MCF 10A (cell line): ENCODE measurements at places on chromosomes 4 and X.

- no peak for DNase-seq
These were observed 44.9 kb upstream of the PRSS48 start for GRCh38 chr4:151231915-151232595.

DNA sequence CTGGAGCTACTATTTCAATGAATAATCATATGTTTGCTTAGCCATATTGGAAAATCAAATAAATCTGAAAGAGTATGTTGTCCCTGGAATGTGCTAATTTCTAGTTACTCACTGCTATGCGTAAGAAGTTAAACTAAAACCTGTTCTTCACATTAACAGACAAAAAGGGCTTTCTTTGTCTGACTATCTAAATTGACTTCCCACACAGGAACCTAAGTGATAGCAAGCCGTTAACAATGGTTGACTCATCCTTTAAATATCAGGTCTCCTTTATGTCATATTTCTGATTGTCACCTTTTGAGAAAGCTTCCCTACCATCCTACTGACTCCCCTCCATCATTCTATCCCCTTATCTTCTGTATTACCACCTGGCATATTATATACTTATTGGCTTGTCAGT, 81.4 kb downstream of the AMELX start:
- DNase-seq = no peak

GRCh38 chr4:186759990-186760389, 36.3 kb upstream of the FAT1 start:
- DNase-seq = no peak

DNA sequence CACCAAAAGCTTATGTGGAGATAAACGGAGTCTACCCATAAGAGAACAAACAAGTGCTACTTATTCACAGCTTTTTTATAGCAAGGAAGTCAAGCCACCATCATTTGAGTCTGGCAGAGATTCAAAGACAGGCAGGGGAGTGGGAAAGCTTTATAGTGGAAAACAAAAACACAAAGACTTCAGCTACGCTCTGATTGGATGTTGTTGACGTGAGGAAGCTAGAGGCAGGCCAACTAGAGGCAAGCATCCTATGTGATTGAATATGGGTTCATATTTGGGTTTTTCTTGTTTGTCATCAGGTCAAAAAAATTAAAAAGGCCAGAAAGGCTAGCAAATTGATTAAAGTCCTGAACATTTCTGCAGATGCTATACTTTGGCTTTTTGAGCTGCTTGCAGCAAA, 719 bp upstream of the TCEAL4 start:
- no peak for DNase-seq

GRCh38 chr4:1406394-1406980, at the start of gene NKX1-1:
TSS of gene NKX1-1 (minus strand) at chr4:1406442. CDS start at chr4:1406442, 0 bp downstream.
- no peak for DNase-seq

DNA sequence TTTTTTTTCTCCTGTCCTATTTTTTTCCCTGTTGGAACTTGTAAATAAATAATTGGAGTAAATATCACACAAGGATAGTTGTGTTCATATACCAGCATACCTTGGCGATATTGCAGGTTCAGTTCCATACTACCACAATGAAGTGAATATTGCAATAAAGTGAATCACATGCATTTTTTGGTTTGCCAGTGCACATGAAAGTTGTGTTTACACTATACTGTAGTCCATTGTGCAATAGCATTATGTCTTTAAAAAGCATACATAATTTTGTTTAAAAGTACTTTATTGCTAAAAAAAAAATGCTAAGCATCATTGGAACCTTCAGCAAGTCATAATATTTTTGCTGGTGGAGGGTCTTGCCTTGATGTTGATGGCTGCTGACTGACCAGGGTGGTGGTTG, 88.6 kb downstream of the GSTCD start:
- peak; percentile 4 for DNase-seq

- DNase-seq = peak; percentile 63
These were observed 38.5 kb downstream of the HERC3 start for GRCh38 chr4:88630756-88631155.

DNA sequence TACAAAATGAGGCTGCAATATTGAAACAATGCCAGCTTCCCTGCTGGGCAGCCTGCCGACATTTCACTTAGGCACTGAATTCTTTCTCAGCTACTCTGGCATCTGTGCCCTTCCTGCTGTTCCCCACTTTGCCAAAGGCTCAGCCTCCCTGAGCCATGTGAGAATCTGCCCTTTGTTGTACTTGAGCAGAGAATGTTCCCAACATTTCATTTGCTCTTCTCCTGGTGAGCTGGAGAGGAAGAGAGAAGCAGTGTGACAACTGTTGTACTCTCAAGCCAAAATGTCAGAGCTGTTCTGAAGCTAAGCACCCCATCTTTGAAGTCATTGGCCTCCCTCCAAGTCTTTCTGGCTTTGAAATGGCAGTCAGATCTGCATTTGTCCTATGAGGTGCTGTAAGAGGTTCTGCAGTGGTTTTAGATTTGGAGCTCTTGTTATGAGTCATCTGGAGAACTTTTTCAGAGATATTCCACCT, 32.5 kb downstream of the LANCL3 start:
- DNase-seq = peak; percentile 43
